ENCODE measurements at places on chromosomes 5 and 9.

DNA sequence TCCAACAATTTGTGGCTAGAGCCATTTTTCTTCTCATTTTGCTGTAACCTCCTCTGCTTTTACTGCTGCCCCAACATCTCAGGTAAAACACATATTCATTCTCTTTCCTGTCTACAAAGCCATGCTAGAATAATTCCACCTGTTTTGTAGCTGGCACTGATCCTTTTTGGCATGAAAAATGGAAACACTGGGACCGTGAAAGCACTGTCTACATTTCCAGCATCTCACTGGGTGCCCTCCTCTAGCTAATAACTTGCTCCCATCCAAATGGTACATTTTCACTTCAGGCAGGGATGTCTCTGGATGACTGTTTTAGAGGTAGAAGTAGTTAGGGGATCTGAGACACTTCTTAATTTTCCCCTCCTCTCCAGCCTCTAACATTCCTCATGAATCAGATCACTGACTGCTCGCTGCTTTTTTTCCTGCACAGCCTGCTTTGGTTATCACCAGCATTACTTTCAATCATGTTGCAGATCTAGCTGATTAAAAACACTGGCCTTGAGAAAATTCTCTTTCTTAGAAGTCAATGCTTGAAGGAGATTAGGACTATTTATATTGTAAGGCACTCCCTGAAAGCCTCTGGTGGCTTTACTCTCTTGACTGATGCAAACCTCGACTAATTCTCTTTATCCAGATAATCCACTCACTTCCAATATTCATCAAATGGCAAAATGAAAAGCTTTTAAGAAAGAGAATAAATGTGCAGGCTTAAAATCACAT lies 1312.6 kb upstream of the DMAC1 start:
- no peak for DNase-seq

- no peak for DNase-seq
These were observed 6.0 kb downstream of the CEL start for GRCh38 chr9:133067813-133068212.

DNA sequence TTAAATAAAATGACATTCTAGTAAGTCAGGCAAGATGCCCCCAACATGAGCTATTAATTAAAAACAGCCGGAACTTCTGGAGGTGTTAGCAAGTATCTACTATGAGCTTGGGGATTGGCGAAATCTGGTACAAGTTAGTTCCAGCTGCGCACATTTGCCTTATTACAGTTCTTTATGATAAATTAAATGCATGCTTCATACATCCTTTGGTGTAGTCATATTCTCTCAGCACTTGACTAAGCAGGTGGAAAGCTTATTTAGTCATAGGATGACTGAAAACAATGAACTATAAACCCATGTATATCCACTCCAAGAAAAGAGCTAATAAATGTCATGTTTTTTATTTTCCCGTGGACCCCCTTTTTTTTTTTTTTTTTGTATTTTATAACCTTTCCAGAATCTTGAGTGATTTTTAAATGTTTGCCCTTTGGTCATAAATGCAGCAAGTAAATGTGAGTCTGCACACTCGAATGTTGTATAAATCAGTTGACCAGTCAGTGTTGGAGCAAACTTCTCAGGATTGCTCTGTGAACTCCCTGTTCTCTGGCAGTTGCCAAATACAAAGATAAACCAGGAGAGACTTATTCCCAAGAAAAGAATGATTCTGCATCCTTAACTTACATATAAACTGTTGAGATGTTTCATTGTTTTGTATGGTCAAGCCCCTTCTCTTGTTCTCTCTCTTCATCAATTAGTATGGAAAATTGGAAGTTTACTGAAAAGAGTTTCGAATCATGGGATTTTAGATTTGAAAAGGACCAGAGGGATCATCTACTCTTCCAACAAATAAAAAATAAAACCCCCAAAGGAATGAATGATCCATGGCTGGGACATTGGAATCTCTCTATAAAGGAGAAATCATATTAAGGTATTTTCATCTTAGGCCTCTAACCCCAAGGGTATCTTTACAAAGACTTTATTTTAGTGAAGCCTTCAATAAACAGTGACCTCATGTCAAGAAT lies 38.3 kb downstream of the PIK3R1 start:
- DNase-seq = no peak

DNA sequence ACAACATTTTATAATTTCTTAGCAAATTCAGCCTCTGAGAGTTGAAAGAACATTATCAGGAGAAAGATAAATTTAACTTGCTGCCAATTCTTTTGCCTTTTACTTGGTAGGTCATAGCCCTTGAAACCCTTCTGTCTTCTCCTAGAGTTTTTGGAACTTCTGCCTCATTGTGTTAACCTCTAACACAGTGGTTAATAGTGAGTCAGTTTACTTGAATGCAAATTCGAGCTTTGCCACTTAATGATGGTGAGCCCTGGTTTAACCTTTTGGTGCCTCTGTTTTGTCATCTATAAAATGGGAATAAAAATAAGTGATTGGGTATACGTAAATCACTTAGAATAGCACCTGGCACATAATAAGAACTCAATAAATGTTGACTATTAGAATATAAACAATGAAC lies 1.8 kb upstream of the INIP start:
- DNase-seq = no peak

- no peak for DNase-seq
These were observed 256.5 kb downstream of the SEC61B start for GRCh38 chr9:99478469-99479027.

DNA sequence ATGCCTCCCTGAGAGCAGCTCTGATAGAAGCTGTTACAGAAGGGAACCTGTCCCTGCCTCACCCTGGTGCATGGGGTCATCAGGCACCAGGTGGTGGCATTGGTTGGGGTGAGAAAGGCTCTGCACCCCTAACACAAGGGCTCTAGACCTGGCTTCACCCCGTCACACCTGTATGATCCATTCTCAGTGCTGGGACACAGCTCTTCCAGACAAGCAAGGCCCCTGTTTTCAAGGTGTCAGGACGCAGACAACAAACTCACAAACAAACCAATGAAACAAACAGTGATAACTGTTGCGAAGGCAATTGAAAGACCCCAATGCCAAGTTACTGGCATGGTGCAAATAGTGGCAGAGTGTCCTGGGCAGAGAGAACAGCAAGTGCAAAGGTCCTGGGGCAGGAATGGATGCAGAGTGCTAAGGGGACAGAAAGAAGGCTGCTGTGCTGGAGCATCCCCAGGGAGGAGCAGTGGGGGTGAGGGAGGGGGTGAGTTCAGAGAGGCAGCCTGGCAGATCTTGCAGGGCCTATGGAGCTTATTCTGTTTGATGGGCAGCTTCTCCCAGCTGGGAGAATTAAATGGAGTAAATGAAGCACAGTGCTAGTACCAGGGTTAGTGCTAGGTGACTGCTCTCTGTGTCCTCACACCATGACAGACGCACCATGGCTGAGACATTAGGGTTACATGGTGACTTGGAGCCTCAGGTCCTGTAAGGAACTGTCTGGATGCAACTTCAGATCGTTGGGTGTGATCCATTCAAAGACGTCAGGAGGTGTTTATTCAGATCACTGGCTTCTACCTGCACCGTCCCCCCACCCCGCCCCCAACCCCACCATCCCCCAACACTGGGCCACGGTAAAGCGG lies 67.9 kb upstream of the UNC5A start:
- DNase-seq = no peak

DNA sequence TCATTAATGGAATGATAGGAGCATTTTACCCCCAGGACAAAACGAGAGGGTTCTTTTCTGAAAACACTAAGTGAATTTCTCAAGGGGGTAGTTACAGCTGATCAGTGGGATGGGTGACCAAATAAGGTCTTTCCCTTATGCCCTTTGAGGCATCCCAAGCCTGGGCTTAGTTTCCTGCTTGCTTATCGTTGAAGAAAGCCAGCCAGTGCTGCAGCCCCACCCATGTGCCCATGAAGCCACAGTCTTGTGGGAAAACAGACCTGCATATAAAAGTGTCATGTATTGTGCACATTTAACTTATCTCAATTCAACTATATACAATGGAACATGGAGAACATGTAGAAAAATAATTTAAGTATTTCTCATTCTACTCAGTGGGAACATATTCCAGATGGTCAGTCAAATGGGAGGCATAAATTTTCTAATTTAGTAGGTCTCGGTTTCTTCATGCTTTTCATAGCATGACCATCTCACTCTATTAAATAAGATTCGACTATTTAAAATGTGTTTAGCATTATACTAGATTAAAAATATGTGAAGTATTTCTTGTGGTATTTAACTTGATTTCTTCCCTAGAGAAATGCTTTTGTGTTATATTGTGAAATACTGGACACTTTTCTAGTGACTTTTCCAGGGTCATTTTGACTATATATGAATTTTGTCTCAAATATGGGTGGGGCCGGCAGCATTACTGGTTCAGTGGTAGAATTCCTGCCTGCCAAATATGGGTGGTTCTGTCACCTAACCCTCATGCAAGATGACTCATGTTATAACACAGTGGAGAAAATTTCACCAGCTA lies 189.7 kb upstream of the SGCD start:
- DNase-seq = no peak

GRCh38 chr5:144202726-144203125 lies 32.1 kb downstream of the KCTD16 start:
- DNase-seq = no peak

DNA sequence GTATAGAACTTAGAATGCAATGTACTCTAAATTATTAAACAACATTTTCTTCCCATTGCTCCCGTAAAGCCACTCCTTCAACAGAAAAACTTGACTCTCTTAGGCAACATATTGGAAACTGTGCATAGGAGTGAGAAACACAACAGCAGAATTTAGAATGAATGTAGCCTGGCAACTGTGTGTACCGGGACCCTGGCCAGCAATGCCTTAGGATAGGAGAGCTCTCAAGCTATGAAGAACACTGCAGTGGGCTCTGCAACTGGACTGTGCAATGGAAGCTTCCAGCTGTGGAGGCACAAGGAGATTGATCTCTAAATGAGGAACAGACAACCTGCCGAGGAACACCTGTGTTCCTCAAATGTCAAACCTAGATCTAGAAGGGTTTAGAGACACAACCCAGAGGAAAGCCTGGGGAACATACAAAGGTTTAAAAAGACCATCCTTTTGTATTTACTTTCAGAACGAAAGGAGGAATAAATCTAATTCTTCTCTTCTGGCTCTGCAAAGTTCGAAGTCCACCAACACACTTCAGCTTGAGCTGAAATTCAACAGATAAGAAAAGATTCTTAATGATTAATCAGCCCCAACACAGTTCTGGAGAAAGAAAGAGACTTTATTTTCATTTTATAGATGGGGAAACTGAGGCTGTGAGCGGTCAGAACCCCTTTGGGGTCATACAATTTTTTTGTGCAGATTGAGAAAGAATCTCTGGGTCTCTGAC lies 51.5 kb upstream of the ARL15 start:
- no peak for DNase-seq

DNA sequence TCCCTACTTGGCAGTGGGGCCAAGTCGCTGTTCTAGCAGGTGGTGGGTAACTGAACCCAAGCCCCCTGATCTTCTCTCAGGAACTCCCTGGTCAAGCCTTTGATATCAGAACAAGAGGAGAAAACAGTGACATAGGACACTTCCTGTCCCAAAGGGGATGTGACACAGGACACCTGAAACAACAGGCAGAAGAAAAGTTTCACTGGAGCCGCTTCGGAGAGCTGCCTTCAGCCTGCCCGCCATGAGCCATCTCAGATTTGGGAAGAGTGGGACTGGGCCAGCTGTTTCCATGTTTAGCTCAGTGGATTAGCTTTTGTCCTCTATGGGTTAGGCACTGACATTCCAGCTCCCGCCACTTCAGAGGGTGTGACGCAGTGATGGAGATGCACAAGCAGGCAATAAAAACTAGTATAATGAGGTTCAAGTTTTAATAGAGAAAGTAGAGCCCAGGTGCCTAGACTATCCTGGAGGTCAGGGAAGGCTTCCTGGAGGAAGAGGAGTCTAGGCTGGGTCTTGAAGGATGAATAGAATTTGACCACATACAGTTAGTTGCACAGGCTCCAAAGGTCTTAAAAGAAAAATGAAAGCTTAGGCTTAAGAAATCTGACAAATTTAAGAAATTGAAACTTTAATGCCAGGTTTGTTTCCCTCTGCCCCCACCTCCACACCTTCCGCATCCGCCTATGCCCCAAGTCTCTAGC lies 104.1 kb upstream of the SPRY4 start:
- DNase-seq = no peak

GRCh38 chr5:84524491-84524890 lies 139.8 kb upstream of the EDIL3 start:
- DNase-seq = no peak

DNA sequence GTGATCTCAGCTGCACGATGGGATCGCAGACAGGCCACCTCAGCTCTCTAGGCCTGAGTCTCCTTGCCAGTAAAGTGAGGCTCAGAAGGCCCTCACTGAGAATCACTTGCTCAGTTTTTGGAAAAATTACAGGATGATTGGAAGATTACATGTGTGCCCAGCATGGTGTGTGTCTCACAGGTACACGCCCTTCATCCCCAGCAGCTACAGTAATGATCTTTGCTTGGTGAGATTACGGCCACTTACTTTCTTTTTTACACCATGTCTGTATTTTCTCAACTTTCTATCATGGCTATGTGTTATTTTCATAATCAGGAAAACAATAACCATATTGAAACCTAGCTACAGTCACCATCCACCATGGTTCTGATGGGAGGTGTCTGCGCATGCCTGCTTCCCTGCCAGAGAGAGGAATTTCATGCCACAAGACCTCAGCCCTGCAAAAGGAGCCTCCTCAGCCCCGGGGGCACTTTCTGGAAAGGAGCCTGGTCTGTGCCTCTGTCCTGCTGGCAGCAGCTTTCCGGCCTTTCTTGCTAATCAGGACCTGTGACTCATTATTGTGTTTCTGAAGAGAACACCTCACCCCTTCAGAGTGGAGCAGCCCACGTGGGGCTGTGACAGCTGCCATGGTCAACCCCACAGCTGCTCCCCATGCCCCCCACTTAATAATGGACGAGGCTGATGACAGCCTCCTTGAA lies 64.2 kb upstream of the OLFM1 start:
- DNase-seq = no peak

- DNase-seq = no peak
These were observed 148.8 kb downstream of the MEF2C start for GRCh38 chr5:88734191-88734640.

DNA sequence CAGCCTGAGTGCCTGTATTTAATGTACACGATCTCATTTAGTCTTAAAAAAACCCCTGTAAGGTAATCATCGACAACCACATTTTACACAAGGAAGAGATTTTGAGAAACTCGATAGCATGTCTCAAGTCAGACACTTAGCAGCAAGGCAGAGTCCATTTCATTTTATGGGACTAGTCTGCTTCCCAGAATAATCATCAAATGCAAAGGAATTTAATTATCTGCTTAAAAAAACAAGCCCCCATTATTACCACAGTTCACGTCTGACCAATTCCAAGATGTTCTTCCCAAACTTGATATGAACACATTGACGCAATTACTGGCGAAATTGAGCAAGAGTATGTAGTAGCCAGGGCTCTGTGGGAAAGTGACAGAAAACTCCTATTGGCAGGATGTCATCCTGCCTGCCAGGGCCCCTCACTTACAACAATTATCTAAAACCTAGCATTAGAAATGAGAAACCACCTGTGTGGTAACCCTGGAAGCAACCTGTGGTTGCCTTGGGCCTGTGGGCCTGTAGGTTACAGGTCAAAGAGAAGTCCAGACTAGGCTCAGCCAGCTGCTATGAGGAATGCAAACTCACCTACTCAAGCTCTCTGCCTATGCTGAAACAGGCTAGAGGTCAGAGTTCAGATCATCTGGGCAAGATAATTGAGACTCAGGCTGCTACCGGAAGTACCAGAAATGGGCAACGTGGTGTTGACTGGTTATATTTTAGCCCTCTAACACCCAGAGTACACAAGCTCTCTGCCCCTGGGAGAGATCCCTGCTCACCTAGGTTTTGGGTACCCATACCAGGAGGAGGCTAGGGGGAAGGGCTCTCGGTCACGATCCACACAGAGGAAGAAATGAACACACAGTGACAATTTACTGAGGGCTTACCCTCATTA lies 1.6 kb downstream of the B4GALT1 start:
- no peak for DNase-seq
